ENCODE measurements at places on chromosomes 7 and 10.

- no peak for DNase-seq
Observed at GRCh38 chr7:41116817-41117216, 586.1 kb downstream of the INHBA start.

GRCh38 chr10:100962351-100963080, 6.8 kb upstream of the SEMA4G start:
- DNase-seq: no peak

DNA sequence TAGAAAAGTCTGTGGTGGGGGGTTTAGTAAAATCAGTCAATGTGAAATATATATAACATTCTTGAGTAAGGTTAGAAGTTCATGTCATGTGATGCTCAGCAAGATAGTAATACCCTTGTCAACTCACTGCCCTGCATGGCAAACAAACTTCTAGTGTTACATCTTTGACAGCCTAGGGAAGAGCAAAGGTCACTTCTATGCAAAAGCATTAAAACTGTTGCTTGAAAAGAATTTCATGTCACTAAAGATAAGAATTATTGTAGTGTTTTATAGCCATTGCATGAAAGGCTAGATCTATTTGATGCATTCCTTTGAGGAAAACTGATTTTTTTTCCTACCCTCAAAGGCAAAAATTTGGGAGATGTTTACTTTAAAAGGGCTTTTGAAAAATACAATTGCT, 176.0 kb downstream of the SKAP2 start:
- DNase-seq: no peak

- no peak for DNase-seq
Observed at GRCh38 chr10:111148025-111148424, 71.2 kb downstream of the ADRA2A start.

- no peak for DNase-seq
Observed at GRCh38 chr10:42977032-42977416, 99.8 kb upstream of the RET start.

GRCh38 chr10:126468876-126469643, 80.8 kb upstream of the ADAM12 start:
- DNase-seq: no peak

DNA sequence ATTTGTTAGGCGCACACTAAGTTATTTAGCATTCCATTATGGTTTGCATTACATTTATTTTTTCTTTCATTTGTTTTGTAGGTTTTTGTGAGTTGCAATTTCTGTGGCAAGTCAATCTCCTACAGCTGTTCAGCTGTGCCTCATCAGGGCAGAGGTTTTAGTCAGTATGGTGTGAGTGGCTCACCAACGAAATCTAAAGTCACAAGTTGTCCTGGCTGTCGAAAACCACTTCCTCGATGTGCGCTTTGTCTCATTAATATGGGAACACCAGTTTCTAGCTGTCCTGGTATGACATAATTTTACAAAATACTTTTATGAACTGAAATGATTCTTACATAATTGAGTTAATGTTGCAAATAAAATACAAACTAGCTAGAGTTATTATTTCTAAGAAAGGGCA, 29.5 kb downstream of the MIOS start:
- no peak for DNase-seq

GRCh38 chr7:70829221-70830059, 302.5 kb upstream of the GALNT17 start:
- peak; percentile 72 for DNase-seq

DNA sequence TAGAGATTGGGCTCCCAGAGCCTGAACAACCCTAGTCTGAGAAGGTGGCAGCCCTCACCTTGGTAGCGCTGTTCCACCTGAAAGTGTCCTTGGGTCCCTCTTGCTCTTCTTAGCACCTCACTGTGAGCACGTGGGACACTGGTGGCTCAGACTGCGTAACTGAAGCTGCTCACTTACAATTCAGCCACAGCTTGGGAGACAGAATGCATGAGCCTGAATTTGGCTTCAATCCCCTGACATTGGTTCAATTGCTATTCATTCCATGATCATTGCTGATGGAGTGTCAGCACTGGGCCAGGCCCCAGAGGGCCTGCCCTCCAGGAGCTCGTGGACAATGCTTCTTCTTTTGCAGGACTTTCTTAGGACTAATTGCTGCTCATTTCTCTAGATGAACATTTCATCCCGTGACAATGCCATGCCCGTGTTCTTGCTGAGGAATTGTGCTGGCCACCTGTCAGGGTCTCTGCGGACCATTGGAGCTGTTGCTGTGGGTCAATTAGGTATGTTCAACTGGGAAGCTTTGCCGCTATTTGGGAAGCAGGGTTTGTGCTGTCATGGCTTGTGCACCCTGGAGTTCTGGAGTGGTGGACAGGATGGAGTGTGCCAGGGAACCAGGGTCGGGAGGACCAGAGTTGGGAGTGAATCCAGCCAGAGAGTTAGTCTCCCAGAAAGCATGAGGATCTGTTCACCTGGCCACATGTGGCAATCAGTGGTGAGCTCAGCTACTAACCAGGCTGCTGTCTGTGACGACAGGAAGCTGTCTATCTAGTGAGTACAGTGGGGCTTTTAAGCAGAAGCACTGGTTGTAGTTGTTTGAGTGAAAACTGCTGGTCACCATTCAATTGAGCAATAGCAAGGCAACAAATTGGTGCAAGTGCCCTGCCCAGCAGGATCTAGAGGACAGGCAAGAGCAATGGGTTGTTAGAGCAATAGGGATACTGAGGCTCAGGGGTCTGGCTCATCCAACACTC, 105.1 kb downstream of the WDFY4 start:
- DNase-seq: no peak

DNA sequence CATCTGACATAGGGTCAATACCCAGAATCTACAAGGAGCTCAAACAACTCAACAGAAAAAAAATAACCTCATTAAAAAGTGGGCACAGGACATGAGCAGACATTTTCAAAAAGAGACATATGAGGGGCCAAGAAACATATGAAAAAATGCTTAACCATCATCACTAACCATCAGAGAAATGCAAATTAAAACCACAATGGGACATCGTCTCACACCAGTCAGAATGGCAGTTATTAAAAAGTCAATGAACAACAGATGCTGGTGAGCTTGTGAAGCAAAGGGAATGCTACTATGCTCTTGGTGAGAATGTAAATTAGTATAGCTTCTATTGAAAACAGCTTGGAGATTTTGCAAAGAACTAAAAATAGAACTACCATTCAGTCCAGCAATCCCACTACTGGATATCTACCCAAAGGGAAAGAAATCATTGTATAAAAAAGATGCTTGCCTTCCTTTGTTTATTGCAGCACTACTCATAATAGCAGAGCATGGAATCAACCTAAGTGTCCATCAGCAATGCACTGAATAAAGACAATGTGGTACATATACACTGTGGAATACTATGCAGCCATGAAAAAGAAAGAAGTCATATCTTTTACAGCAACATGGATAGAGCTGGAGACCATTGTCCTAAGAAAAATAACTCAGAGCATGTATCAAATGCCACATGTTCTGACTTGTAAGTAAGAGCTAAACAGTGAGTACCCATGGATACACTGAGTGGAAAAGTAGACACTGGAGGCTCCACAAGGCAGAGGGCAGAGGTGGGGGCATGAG, 139.8 kb downstream of the ADARB2 start:
- DNase-seq: no peak

Data from K562 (cell line).